ENCODE measurements at places on chromosomes 16 and 17.

DNA sequence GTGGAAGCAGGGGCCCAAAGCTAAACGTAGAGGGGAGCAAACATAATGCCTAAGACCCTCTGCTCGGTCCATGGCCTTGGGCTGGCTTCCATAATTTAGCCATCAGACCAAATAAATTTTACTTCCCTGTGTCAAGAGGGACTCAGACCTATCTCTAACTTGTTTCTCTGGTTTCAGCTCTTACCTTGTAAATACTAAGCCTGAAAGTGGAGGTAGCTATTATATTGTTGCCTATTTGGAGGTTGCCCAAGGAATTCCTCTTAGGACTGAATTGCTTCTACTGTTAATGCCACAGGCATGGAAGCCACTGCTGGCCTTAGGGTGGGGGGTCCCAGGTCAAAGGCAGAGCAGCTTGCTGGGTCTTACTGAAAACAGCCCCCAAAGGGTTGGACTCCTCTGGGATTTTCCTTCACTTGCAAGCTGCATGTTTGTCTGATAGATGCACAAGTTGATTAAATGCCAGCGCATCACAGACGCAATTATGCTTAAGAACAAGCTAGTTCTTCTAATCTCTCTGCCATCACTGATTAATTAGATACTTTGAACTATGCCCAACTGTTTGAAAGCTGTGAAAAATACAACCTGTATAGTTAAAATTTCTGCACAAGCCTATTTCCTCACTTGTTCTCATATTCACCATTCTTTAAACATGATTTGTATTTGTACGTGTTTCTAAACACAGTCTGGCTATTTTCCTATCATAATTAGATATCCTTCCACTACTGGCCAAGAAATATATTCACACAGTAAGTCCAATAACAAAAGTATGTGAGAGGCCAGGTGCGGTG, 67.9 kb upstream of the HAS3 start:
- DNase-seq, result no peak

DNA sequence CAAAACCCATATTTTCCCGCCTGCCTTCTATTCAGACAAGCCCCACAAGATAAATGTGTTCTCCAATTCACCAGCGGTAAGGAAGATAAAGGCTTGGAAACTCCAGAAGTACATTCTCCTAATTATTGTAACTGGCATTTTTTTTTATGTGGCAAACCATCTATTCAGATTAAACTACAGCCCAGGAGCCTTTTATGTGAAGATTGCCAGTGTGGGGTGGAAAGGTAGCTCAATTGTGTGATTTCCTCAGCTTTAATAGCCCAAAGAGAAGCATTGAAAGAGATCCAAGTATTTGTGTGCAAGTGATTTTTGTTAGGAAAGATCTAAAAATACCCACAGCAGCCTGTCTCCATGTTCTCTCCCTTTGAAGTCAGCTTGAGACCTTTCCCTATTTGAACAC, 451.4 kb upstream of the CCL2 start:
- DNase-seq, result no peak

- peak; percentile 75 for DNase-seq
These were observed at the start of gene SLC16A5 for GRCh38 chr17:75087558-75088453. Gene SLC16A5 (plus strand): TSS chr17:75087954. CDS start chr17:75093637, 5,683 bp downstream.

DNA sequence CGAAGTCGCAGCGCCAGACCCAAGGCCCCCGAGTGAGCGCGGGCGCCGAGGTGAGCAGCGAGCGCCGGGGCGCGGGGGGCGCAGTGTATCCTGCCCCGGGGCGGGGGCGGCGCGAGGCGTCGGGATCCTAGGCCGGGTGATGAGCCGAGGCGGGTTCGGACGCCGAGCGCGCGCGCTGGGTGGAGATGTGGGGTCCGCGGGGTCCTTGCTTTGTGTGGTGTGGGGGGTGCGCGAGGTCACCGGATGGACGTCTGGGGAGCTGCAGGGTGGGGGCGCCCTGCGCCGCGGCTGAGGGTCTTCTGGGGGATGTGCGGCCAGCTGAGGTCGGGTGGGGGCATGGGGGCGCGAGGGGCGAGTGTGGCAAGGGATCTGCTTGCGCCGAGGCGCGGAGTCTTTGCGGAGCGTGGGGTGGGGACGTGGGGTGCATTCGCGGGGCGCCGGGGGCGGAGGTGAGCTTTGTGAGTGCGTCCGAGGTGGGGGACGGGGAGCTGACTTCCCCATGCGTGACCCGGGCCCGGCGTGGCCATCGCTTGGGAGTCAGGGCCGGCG, 560 bp downstream of the RAI1 start:
- DNase-seq, result peak; percentile 54

DNA sequence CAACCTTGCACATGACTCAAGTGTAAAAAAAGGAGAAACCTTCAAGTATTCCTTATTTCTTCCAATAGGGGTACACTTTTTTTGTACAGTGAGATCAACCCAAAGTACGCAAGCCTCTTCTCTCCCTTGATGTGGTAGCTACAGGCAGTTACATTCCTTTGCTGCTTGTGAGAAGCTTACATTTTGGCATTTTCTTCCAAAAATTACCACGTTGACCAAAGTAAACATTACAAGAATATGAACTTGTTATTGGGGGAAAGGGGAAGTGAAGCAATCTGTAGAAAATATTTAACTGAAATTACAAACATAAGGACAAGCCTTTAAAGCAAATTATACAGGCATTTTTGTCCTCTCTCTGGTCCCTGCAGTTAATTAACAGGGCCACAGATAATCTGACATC, 97.0 kb upstream of the TOB1 start:
- no peak for DNase-seq

- no peak for DNase-seq
These were observed 11.7 kb downstream of the RHBDL3 start for GRCh38 chr17:32277284-32277683.

DNA sequence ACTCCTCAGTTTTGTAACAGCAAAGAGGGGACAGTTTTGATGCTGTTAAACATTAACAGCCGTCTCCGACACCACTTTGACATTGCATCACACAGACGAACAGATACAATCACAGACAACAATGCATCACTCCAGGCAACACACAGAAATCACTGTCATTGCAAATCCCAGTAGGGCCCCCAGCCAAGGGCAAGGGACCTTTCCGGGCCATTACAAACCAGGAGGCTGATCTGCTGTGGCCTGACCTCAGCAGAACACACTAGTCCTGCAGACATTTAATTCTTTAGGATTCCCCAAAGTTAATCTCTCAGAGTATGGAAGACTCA, 136.2 kb upstream of the RCVRN start:
- DNase-seq, result no peak

GRCh38 chr17:82324566-82325285, 7.3 kb upstream of the CD7 start:
- DNase-seq, result no peak

- DNase-seq, result no peak
These were observed 498.5 kb upstream of the ZFHX3 start for GRCh38 chr16:73546341-73546845.

DNA sequence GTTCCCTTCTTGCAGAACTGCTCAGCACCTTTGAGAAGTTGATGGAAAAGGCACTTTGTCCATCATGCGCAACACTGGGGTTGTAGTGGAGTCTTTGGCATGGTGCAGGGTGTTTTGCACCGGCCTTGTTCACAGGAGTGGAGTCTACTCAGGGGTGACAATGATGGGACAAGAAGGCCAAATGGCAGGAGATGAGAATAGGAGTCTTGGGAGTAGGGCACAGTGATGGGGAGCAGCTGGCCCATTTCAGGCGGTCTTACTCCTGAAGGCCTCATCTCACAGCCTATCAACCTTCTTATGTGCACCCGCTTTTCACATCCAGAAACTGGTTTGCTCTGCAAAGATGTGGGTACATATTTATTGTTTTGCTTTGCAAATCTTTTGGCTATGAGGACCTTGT, 13.4 kb upstream of the KCNG4 start:
- no peak for DNase-seq

GRCh38 chr17:51391982-51392654, 131.8 kb downstream of the UTP18 start:
- DNase-seq, result no peak

DNA sequence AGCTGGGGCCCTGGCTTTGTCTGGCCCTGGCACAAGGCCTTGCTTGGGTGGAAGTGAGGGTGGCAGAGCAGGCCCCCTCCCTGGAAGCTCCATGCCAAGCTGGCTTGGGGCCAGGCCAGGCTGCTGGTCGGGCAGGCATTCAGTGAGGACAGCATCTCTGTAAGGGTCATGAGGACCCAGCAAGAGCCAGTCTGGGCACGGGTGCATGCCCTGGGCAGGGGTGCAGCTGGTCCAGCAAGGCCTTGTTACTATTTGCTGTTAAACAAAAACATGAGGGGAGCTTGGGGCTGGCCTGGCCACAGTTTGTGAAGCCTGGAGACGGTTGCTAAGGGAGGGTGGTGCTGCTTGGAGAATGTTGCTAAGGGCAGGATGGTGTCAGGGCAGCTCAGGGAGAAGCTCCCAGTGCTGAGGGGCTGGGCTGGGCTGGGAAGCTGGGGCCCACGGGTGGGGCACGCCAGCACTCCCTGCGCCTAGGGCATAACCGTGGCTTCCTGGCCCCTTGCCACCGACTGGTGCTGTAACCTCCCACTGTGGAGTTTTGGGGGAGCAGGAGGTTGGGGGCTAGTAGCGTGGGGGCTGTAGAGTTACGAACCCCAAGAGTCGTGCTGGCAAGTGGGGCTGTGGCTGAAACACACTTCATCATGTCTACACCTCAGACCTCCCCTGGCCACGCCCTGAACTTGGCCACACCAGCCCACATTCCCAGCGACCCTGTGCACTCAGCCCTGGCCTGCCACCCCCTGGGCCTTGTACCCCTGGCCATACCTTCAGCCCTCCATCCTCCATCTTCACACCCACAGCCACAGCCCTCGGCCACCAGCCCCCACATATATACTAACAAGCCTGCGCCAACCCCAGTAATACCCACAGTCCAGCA, 1.6 kb downstream of the TPPP3 start:
- DNase-seq, result no peak

GRCh38 chr16:11819798-11820197, 22.7 kb upstream of the ZC3H7A start:
- DNase-seq, result no peak

DNA sequence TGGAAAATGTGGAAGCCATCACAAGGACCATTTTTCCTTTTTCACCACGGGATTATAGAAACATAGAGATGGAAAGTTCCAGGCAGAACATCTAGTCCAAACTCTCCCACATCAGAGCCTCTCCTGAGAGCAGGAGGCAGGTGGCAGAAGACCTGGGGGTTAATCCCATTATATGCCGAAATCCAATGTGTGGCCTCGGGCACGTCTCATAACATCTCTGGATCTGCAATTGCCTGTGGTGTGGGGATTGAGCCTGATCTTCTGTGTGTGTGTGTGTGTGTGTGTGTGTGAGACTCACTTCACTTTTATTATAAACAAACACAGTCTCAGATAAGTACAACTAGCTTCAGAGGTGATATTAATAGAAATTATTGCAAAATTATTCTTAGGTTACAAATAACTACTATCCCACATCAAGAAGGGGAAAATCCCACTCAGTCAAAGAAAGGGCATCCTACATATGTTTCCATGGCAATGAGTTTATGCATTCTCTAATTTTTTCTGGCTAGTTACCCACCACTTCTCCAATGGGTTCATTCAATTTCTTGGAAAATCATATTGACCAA, 199.1 kb downstream of the FOXL1 start:
- no peak for DNase-seq

GRCh38 chr16:66832190-66832589, 1.4 kb upstream of the NAE1 start:
- no peak for DNase-seq

DNA sequence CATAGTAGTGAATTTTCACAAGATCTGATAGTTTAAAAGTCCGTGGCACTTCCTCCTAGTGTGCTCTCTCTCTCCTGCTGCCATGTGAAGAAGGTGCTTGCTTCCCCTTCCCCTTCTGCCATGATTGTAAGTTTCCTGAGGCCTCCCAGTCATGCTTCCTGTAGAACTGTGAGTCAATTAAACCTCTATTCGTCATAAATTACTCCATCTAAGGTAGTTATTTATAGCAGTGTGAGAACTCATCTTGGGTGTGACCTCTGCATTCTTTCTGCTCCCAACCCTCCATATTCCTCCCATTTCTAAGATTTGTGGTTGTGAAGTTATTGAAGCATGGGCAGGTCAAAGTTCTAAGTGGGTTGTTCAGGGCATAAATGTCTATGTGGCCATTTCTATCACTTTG, 62.1 kb upstream of the ADAMTS18 start:
- no peak for DNase-seq

GRCh38 chr16:85420501-85421337, 192.4 kb upstream of the GSE1 start:
- peak; percentile 79 for DNase-seq

GRCh38 chr17:68127914-68128313, 92.4 kb downstream of the KPNA2 start:
- no peak for DNase-seq

GRCh38 chr17:58320570-58321323, 7.8 kb downstream of the TSPOAP1 start:
- no peak for DNase-seq

GRCh38 chr17:41868568-41868967, 3.3 kb upstream of the KLHL11 start:
- no peak for DNase-seq

DNA sequence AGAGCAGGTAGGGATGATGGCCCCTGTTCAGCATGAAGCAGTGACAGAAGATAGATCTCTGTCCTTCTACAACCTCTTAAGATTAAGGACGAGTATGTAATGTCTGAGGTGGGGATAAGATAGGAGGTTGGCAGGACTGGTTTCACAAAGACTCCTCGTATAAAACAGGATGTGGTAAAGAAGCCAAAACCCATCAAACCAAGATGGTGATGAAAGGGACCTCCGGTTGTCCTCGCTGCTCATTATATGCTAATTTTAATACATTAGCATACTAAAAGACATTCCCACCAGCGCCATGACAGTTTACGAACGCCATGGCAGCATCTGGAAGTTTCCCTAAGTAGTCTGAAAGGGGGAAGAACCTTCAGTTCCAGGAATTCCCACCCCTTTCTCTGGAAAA, 27.3 kb downstream of the MIS12 start:
- peak; percentile 45 for DNase-seq

DNA sequence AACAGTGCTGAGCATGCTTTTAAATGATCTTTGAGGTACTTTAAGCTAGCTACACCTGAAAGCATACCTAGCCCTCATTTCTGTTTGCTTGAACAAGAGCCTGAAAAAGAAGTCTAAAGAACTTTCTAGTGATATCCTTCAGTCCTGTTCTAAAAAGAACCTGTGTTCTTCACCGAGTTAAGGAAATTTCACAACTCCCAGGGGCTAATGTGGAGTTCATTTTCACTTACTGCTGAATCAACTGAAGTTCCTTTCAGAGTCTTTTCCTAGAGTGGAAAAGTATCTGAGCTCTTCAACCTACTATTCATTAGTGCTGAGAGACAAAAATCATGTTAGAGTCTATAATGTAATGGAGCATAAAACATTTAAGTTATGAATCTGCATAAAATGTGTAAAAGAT, 66.9 kb downstream of the CHD9 start:
- no peak for DNase-seq

GRCh38 chr17:2041561-2042389, at the start of gene OVCA2:
Gene OVCA2 (plus strand): TSS chr17:2042022. CDS start chr17:2042048, 26 bp downstream.
- DNase-seq, result peak; percentile 95

Measured in activated naive CD4-positive, alpha-beta T cell treated with anti-CD3 and anti-CD28 coated beads, Interleukin-2, amount 50 U/mL, for 72 hours (primary cell).